ENCODE measurements at places on chromosomes 6 and 20.
A peak's percentile ranks its signal among the peaks of the same experiment; 100 is the strongest.

DNA sequence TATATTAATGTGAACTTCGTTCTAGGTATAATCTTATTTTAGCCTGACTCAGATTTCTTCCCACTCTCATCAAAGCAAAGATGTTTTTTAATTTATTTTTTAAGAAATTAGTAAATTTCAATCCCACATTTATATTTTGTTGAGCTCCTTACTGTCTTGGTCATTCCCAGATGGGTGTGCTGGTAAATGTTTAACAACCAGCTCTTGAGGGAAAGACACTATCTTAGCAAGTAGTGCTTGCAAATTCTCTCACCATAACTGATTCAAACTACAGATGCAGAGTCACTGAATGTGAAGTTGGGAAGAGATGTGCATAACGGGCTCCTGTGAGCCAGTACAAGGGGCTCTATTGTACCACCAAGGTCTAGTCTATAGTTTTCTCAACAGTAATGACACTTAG lies 29.8 kb upstream of the BTN3A2 start:
- no peak for DNase-seq

DNA sequence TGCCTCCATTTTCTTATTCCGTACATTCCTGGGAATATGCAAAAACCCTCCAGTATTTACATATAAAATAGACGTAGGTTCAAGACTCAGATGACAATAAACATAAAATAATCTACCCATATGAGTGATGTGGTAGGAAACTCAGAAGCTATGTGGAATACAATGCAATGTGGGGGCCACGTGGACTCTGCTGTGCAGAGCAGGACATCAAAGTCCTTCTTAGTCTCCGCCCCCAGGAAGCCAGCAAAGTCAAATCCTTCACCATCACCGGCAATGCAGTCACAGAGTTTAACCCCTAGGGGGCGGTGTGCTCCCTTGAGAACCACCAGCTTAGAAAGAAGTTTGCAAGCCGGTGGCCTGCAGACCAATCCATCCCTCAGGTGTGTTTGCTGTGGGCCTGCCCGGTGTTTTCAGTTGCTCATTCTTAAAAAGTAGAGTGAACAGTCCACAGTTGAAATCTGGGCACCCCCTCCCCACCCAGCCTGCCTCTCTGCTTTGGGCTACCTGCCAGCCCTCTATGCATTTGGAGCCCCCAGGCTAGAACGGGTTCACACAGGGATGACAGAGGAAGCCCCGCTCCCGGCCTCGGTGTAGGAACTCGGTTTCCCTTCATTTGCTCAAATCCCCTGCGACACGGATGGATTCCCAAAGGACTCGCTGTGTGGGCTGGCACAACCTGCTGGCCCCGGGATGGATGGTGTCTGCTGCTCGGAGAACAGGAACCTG lies 59.9 kb downstream of the SULF2 start:
- no peak for DNase-seq

GRCh38 chr6:149440735-149441671 lies 40.9 kb downstream of the SUMO4 start:
- peak; percentile 29 for DNase-seq

DNA sequence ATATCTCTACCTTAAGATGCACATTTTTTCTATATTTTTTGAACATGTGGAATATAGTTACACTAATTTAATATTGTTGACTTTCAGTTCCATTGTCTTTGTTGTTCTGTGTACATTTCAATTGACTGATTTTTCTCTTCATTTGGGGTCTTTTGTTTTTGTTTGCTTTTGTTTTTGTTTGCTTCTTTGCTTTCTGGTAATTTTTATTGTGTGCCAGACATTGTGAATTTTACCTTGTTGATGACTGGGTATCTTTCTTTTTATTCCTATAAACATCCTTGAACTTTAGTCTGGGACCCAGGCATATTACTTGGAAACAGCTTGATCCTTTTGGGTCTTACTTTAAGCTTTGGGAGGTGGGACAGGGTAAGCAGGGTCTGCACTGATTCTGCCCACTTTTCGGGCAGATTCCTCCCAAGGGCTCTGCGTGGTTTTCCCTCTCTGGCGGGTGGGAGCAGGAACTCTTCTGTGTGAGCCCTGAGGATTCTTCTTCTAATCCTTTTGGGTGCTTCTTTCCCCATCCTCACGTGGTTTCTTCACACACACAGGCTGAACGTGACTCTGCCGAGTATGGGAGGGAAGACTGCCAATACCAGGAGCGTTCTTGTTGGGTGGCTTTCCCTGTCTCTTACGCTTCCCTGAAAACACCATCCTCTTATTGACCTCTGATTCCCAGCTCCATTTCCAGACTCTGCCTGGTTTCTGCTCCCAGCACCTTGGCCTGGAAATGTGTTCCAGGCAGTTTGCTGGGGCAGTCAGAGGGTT lies 200.5 kb downstream of the ARID1B start:
- DNase-seq, result peak; percentile 38

- no peak for DNase-seq
Measured at GRCh38 chr20:52145587-52145986, 46.0 kb downstream of the ZFP64 start.

- no peak for DNase-seq
Measured at GRCh38 chr6:29992807-29993206, 50.5 kb downstream of the HLA-A start.

DNA sequence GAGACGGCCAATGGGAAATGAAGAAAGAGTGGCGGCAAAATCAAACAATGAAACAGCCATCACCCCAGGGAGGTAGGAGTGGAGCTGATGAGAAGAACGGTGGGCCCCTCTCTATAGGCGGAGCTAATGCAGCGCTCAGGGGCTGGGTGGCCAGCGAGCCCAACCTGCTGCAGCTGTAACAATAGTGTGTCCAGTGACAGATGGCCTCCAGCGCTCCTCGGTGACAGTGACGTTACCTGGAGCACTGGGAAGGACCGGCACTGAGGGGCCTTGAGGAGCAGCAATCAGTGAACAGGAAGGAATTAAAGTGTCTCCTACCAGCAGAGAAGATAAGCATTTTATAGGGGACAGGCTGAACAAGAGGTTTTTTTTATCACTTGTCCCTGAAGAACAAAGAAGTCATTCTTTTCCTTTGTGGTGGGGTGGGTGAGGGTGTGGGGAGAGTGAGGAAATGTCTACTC lies 81.6 kb downstream of the FOXA2 start:
- DNase-seq, result no peak

DNA sequence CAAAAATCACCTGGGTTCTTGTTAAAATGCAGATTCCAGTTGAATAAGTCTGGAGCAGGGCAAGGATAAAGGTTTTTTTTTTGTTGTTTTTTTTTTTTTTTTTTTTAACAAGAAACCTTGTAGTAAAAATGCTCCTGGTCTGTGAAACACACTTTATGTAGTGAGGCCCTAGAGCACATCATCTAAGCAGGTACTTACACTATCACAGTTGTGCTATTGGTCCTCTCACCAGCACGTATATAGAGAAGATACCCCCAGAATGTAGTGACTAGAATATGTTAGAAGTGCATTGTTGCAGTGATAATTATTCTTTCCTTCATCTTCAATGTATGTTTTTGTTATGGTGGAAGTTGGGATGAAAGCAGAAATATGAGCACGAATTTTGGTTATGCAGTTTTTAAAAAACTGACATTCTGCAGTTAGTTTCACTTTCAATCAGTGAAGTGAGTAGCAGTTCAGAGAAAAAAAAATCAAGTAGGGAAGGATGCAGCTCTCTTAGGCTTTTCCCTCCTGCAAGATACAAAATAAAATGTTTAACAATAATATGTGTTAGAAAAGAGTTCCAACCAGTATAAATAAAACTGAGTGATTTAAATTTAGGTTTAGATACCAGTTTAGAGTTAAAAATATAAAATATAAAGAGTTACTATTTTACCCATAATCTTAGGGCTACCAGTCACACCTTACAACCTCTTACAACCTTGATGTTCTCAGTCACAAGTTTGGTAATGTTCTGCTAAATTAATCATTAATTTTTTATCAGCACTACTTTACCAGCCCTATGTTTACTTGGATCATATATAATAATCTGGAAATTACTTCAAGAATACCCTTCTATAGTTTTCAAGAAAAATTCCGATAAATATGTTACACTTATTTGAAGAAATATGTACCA lies 9.2 kb upstream of the DEFB113 start:
- peak; percentile 37 for DNase-seq

- DNase-seq, result no peak
Measured at GRCh38 chr6:145865595-145865994, 51.0 kb upstream of the FBXO30 start.

- DNase-seq, result no peak
Measured at GRCh38 chr20:16537918-16538317, 35.3 kb downstream of the KIF16B start.

DNA sequence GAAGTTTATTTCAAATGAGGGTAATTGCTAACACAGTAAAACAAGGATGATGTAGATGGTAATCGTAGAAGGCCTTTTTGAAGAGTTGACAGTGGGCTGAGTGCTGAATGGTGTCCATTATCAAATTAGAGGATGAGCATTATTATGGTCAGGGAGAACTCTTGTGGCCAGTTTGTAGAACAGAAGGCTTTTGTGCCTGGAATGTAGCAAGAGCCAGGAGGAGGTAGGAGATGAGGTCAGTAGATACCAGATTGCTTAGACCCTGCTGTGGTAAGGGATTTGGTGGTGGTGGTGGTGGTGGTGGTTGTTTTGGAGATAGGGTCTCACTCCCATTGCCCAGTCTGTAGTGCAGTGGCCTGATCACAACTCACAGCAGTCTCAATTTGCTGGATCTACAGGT lies 6.2 kb downstream of the CSE1L start:
- DNase-seq, result no peak

DNA sequence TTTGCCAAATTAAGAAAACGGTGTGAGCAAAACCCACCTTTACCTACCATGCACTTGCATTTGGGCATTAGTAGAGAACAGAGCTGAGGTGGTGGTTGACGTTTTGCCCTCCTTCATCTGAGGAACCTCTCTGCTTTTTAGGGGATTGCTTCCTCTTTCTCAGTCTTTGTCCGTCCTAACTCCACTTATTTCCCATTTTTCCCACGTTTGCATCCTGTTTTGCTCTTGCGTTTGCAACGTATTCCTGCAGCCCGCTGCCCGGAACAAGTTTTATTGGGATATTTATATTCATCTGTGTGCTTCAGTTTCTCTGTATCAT lies 374 bp upstream of the SERINC1 start:
- DNase-seq, result no peak

DNA sequence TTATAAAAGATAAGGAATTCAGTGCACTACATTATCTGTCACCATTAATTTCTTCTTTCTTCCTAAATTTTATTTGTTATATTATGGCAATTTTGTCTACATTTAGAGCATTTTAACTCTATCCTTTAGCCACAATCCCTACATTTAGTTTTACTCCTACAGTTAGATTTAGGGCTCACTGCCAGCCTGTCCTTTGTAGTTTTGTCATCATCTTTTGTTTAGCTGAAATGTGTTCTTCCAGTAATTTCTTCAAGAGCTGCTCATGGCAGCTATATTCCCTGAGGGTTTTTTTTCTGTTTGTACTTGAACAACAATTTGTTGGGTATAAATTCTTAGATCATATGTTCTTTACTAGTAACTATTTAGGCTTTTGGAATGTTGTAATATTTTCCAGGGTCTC lies 72.7 kb upstream of the B3GAT2 start:
- no peak for DNase-seq

GRCh38 chr6:56804996-56805395 lies 149.9 kb upstream of the BEND6 start:
- DNase-seq, result no peak

DNA sequence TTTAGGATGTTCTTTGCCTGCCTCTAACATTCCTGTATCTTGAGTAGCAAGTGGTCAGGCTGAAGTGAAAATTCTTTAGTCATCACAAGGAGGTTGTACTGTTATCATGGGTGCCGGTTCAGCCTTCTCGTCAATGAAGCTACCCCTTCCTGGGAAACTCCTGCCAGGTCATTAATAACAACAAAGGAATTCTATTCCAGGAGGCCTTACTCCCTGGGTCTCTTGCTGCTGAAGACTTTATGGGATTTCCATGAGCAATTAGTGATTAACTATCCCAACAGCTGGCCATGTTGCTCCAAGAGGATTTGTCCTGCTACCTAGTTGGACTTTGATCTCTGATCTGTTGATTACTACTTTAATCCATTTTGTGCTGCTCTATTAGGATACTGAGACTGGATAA lies 62.7 kb upstream of the ELOVL5 start:
- DNase-seq, result no peak

DNA sequence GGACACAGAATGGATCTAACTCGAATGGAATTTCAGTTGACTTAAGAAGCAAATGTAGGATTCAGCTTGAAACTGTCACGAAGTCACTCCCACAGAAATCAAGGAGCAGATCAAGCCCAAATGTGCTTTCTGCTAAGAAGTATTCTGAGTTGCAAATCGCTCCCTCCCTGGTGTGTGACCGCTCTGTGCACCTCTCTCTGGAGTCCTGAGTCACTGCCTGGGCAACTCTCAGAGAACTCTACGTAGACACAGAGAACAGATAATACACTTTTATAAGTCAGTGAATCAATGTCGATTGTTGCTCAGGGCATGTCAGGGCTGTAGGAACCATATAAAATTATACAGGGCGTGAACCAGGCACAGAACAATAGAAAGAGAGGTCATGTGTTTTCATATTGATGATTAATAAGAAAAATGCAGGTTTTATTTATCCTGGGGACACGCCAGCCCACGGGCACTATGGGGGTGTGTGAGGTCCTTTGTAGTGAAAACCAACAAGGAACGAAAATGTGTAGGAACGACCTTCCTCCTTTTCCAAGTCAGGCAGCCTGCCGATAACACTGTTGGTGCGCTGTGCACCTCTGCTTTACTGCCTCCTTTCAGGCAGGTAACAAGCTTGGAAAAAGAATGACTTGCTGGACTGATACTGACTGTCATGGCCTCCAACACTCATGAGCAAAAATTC lies 248.1 kb upstream of the FOXQ1 start:
- no peak for DNase-seq

GRCh38 chr20:53570446-53571276 lies 23.0 kb downstream of the ZNF217 start:
- DNase-seq, result no peak

DNA sequence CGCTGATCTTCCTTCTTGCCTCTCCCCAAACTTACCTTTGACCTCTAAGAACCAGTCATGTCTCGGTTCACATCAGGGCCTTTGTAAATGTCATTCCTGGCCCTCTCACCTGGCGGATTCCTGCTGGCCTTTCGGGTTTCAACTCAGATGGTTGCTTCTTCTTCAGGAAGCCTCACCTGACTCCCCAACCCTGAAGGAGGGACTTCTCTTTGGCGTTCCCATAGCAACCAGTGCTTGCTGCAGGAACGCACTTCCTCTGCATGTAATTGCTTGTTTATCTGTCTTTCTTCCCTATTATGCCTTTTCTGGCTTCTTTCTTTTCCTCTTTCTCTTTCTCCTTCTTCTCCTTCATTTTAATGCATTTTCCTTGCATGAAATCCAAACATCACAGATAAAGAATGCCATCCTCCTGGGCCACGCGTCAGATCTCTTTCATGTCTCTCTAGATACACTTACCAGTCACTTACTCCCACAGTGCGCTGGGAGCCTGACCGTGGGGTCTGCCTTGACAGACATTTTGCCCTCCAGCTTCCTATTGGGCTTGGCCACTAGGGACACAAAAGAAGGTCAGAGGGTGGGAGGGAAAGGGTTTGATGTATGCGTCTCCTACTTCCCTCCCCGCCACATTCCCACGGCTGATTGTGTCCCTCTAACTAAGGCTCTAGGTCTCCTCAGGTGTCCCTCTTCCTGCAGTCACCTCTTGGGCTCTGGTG lies 295.7 kb upstream of the TSHZ2 start:
- DNase-seq, result no peak

All from NCI-H510A treated with DMSO at 0.1 percent for 48 hours (cell line).